ENCODE measurements at places on chromosomes 4 and X. TPM values are rescaled to one million over a fixed set of nuclear protein-coding genes. Genes with fewer than 3 reads are reported as not detected.

DNA sequence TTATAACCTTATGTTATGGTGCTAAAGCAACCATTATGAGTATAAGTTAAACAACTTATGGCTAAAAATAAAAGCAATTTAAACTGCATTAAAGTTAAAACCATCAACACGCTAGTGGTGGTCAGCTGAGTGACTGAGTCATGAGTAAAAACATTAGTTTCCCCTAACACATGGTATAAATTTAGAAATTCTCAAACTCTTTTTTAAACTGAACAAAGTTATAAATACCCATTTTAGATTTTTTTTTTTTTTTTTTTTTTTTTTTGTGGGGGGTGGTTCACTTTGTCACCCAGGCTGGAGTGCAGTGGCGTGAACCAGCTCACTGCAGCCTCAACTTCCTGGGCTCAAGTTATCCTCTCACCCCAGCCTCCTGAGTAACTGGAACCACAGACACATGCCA, 5.4 kb upstream of the BBS7 start:
- no peak for DNase-seq

- DNase-seq = no peak
Observed at GRCh38 chr4:73070074-73070390, 516 bp upstream of the COX18 start.

The P2RY10 gene
- not detected for total RNA-seq

DNA sequence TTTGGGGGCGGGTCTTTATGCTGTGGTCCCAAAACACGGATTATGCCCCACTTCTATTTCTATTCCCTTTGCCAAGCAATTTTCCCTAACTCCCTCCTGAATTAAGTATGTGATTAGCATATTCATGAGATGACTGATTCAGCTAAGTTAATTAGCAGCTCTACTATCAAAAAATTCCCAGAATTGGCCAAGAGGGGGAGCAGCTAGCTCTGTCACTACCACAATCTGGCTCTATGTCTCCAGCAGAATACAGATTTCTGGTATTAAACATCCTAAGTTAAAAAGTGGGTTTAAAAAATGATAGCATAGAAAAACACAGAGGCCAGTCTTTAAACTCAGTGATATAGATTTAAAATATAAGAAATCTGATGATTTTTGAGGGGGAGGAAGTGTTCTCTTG, 80.3 kb downstream of the GPC4 start:
- DNase-seq = no peak

- peak; percentile 88 for DNase-seq
Observed at GRCh38 chr4:14168919-14169318, 541.4 kb upstream of the BOD1L1 start.

The MAGEC1 gene
- not detected for total RNA-seq

The DDIT4L gene
- total RNA-seq = 0.68 TPM

The PCDH18 gene
- 1.2 TPM for total RNA-seq

The MAGEA6 gene
- total RNA-seq = not detected

DNA sequence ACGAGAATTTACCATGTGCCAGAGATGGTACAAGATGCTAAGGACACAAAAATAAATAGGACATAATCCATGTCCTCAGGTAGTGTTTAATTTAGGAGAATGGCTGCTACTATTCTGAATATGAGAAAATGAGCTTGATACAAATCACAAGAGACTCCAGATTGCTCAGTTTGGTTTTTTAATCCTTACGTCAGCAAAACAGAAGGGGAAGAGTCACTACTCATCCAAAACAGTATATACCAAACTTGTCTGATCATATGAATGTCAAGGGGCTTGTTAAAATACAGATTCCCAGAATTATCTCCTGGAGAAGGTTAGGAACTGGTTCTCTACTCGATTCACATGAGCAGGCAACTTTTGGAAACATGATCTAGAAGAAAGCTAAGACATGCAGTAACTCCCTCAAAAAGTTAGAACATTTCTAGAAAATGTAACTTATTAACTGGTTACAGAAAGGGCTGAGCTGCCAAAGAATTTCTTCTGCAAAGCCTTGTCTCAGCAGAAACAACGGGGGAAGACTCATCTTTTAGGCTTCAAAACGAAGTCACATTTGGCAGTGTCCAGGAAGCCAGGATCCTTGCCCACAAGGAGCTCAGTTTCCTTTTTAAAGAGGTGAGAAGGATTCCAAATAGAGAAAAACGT, 3.4 kb downstream of the AIFM1 start:
- no peak for DNase-seq

DNA sequence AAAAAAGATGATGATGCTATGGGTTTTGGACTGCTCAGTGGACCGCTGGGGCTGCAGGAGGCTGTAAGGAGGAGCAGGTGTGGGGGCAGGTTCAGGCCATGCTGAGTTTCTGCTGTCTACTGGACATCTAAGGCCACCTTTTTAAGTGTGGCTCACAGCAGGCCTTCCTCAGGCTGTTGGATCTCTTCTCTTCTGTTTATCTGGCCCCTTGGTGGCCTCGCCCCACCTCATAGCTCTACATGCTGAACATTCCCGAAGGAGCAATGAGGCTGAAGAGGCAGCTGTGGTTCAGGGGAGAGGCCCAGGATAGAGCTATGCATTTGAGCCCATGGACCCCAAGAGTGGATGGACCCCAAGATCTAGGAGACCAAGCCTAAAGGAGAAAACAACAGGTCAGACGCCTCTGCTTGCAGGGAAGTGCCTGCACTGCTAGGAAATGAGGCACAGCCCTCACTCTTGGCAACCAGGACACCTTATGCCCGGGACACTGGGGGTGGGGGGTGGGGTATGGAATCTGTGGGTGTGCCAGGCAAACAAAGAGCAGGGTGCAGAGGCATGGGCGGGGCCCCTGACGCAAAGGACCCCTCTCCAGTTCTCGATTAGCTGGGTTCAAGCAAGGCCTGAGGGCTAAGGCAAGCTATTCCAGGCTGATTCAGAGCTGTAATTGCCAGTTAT, 168.9 kb downstream of the BCOR start:
- DNase-seq = no peak

- DNase-seq = no peak
Observed at GRCh38 chrX:125175991-125176584, 143.6 kb upstream of the TEX13C start.

- DNase-seq = peak; percentile 68
Observed at GRCh38 chr4:88779431-88779830, 81.8 kb upstream of the NAP1L5 start.

DNA sequence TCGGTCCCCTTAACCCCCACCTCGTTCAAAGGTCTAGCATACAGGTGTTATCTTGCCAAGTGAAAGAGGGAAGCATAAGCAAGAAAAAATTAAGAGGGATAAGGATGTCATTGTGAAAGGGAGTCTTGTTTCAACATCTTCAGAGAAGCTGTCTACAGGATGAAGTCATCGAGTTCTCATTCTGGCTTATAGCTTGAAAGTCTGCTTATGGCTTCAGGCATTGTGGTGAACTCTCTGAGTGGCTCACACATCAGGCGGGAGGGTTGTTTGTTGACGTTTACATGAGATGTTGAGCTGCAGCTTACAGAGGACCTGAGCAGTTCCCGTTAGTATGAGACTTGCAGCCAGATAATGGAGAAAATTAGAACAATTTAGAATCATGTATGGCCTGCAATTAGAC, 16.6 kb downstream of the MAGEA9B start:
- no peak for DNase-seq

The HAUS7 gene
- total RNA-seq = 25.8 TPM

DNA sequence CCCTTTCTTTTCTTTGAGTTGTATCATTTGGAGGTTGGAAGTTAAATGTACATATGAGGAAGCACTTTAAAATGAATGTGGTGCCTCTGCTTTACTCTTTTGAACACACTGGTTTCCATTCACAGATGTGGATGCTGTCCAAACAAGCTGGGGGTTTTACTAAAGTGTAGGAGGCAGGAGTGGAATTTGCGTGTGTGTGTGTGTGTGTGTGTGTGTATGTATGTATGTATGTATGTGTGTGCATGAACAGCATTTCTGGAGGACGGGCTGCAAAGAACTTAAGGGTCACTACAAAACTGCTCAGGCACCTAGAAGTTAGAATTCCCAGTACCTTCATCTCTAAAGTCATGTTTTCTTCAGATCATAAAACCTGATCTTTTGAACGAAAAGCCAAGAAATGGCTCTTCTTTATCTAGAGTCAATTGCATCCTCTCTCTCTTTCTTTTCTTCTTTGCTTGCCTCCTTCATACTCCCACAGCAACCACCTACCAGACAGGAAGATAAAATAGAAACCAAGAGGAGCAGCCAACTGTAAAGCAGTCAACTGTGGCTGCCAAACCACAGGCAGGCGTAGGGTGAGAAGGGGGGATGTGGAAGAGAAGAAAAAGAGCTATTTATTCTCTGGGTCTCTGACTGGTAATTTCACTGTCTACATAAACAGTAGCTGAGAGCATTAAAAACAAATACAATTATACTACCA, 177.0 kb upstream of the RASGEF1B start:
- peak; percentile 77 for DNase-seq

GRCh38 chr4:38279650-38280322, 319.6 kb downstream of the PTTG2 start:
- no peak for DNase-seq

- DNase-seq = no peak
Observed at GRCh38 chrX:19867411-19867732, 20.0 kb downstream of the SH3KBP1 start.

DNA sequence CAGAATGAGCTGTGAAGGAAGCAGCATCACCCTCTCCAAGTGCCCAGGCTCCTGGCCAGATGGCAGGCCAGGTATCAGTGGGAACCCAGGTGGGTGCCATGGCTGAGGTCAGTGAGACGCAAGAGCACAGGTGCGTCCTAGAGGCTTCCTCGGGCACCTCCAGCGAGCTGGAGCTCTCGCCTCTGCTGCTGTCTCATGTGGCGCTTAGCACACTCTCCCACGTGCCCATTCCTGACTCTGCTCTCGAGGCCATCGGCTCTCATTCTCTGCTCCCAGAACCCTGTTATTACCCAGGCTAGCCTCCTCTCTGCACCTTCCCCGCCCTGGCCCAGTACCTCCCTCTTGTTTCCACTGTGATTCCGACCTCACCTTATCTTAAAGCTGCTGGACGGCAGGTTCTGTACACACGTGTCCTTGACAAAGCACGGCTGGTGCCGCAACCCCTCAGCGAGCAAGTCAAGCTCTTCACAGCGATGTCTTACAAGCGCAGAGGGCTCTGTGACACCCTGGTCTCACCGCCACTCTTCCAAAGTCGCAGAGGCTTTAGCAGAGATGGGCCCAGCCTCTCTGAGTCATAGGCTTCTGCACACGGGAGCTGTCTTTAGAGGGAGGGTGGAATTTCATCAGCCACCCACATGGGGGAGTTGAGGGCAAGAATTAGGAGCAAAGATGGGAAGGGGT, 15.4 kb upstream of the MSANTD1 start:
- DNase-seq = no peak

The TNIP3 gene
- total RNA-seq = 1.1 TPM

GRCh38 chr4:13174001-13174400, 310.1 kb downstream of the RAB28 start:
- DNase-seq = no peak
